Left renal cortex interstitium (tissue), 4 donors: ENCODE measurements at places on chromosomes 4 and X.

- no peak for DNase-seq
Observed at GRCh38 chr4:163764569-163764968, 270.1 kb downstream of the TMA16 start.

- no peak for DNase-seq
Observed at GRCh38 chr4:100059467-100059866, 109.4 kb upstream of the H2AZ1 start.

DNA sequence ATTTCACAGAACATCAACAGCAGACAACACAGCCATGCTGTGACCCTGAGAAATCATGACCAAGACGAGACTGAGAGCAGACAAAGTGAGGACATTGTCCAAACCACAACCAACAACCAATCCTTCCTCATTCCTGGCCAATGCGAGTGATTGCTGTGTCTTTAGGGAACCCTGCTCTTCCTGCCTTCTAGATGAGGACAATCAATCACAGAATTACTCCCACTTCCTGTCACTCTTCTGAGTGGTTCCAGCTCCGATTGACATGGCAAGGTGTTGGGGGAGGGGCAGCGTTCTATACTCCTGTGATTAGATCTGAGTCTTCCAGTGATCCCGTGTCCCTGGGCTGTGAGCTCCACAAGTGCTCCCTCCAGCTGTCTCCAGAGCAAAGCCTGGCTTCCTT is 227.8 kb downstream of the STIM2 start:
- DNase-seq: no peak

DNA sequence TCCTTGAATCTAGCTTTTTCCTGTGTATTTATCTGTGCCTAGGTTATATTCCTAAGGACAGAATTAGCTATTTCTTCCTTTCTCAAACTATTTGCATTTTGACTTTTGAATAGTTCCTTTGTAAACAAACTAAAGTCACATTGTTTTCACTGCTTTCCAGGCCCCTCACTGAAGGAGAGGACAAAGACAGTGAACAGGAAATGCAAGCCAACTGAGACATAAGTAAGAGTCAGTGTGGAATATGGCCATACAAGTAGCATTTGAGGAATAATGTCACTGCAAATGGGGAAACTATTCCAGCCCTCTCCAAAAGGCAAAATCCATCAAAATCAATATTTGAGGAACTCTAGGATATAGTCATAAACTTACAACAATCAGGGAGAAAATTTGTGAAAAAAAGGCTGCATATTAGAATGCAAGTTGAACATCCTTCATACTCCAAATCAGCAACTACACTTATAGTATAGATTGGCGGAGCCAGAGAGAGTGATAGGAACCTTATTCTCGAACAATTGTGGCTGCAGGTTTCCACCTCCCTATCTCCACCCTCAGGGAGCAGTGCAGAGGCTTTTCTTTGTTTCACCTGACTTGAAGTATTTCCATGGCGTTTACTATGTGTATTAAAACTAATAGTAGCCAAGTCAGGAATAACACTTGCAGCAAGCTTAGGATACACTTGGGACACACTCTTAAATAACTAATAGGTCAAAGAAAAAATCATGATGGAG is 1110.4 kb upstream of the ADGRL3 start:
- DNase-seq: no peak

DNA sequence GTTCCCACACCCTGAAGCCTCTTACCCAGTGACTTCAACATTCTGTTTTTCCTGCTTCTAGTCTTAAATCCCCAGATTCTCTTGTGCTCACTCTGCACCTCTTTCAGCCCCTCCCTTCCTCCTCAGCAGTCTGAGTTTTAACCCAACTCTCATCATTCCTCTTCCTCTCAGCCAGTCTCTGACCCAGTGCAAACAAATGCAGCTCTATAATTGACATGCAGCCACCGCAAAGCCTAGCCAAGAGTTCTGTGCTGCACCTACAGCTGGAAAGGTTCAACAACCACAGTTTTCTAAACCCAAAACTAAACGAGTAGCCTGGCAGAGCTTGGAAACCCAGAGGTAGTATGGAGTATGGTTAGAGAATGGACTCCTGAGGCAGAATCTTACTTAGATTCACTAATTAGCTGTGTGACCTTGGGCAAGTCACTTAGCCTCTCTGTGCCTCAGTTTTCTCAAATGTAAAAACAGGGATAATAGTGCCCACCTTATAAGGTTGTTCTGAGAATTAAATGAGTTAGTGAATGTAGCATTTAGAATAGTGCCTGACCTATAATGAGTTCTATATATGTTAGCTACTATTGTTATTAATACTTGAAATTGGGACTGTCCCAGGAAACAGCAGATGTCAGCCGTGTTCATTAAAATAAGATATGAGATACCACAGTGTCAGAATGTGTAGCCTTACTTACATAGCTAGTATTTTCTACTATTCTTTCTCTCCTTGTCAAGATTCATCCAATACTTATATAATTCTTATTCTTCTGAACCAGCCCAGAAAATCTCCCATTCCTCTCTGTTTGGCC is 3.5 kb downstream of the TMEM154 start:
- no peak for DNase-seq

DNA sequence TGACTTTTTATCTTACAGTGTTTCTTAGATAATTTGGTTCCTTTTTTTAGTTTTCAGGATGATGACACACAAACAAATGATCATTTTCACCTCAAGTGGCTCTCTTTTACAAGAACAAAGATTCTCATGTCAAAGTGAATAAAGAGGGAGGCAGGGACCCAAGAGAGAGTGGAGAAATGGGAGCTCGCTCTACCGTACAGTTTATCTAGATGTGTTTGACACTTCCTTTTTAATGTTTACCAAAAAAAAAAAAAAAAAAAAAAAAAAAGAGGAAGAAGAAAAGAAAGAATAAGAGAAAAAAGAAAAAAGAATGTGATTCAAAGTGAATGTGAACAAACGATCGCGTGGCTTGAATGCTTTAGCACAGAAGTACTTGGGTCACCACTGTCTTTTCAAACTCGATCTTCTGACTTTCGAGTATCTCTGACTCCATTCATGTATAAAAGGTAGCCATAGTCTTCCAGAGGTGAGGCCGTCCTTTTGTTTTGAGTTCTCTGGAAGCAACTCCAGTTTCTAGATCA is 75.6 kb upstream of the GRXCR1 start:
- DNase-seq: no peak

DNA sequence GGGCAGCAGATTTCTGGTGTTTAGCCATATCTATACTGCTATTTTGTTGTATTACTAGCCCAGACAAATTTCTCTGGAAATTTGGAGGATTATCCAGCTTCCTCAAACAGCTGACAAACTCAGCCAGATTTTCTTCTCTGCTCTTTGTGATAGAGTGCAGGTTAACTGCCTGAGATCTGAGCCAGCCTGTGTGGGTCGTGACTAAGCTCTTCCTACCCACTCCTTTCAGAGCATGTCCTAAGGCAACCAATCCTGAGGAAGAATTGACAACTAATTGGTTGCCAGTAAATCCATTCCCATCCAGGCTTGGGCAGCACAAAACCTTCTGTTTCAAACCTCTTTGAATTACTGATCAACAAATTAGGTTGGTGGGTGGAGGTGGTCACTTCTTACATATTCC is 2.5 kb upstream of the GABRA2 start:
- no peak for DNase-seq

DNA sequence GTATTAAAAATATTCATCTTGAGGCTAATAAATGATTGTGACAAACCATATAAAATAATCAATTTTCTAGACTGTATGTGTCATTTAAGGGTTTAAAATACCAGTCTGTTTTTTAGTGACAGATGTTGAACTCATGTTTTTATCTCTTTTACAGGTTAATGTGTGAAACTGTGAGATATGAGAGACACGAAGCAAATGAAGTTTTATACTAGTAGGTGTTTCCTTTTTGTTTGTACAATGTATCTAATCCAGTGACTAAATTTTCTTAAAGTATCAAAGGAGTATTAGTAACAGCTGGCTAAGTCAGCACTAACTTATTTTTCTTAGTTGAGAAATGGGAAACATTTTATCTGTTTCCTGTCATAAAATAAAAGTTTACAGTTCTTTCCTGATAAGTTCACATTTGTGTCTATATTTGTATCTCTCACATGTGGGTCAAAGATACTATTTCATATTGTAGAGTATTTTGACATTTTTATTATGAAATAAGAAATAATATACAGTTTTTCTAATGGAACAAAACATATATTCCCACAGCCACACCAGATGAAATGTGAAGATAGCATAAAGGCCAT is 90.3 kb downstream of the RAPGEF2 start:
- DNase-seq: no peak

GRCh38 chr4:77451530-77451929 is 154.1 kb upstream of the CXCL13 start:
- DNase-seq: no peak

- DNase-seq: peak; percentile 37
Observed at GRCh38 chrX:13689741-13690211, 848 bp downstream of the RAB9A start.

- DNase-seq: peak; percentile 84
Observed at GRCh38 chr4:6716018-6716911, at the start of gene BLOC1S4. TSS of gene BLOC1S4 (plus strand) at chr4:6716174. CDS start at chr4:6716210, 36 bp downstream.
